ENCODE measurements at places on chromosomes 5 and 9. TPM values are rescaled to one million over a fixed set of nuclear protein-coding genes. Genes with fewer than 3 reads are reported as not detected.

DNA sequence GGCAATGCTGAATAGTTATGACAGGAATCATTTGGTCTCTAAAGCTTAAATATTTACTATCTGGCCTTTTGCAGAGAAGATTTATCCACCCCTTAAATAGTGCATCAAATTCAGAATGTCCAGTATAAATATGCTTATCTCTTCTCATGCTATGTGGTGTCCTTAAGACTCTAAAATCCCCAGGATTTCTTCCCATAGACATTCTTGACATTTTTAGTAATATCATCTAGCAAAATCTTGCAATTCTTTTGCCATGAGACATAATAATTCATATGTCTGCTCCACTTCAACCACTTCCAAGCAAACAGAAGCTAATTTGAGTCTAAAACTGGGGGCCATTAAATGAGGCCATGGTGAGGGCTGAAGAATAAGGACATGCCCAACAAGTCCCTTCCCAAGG, 1923.4 kb upstream of the CDH9 start:
- DNase-seq, result no peak

- no peak for DNase-seq
These were observed 130.2 kb upstream of the CCDC152 start for GRCh38 chr5:42626462-42626861.

- DNase-seq, result no peak
These were observed 592.6 kb downstream of the PDE4D start for GRCh38 chr5:59300930-59301329.

DNA sequence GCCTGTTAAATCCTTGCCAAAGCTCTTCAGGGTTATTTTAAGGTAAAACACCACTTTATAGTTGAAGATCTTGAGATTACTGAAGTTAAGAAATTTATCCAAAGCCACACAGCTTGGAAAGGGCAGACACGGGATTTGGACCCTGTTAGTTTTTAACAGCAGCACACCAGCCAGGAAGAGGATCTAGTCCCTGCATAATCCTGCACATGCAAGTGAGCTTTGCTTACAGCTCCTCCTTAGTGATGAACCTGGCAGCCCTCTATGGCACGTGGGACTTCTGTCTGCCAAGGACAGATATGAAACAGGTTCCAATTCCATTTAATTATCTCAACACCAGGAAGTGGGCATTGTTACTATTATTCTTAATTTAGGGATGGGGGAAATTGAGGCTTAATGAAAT, 108.7 kb downstream of the TRIM32 start:
- DNase-seq, result no peak

- DNase-seq, result peak; percentile 33
These were observed 99.2 kb upstream of the IQGAP2 start for GRCh38 chr5:76303921-76304320.

DNA sequence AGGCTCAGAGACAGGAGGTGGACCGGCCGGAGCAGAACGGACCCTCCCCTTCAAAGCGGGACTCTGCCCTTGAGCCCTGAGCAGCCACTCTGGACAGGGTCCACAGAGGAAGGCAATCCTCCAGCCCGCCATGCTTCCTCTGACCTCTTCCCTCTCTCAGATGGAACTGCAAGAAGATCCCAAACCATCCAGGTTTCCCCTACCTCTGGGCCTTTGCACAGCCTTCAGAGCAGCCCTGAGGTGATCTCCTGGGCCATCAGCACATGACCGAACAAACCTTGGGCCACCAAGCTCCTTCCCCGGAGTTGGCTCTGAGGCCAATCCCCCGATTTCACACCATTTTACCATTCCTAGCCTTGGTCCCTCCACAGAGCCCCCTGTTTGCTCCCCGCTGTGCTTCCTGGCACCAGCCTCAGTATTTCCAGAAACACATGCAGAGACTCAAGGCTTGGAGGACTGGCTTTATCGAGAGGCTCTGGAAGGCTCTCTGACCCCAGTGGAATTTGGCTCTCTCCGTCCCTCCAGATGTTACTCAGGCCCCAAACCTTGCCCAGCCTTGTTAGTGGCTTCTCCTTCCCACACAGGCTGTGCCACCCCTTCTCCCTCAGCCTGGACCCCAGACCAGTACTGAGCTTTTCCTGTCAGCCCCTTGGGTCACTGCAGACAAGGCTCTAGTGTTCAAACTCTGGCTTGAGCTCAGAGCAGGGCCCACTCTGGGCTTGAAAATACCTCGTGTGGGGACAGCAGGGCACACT, 48.6 kb upstream of the KCNMB1 start:
- no peak for DNase-seq

DNA sequence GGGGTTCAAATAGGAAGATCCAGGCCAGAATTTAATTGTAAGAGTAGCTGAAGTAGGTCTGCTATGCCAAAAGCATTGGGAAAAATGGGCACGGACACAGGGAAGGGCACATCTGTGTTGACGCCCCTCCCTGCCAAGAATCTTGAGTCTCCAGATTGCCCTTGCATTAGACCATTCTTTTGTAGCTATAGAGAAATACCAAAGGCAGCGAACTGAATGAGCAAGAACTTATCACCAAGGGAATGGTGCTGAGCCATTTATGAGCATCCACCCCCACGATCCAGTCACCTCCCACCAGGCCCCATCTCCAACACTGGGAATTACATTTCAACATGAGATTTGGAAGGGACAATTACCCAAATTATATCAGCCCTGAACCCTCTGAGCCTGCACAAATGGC, 18.0 kb upstream of the GDA start:
- DNase-seq, result no peak

DNA sequence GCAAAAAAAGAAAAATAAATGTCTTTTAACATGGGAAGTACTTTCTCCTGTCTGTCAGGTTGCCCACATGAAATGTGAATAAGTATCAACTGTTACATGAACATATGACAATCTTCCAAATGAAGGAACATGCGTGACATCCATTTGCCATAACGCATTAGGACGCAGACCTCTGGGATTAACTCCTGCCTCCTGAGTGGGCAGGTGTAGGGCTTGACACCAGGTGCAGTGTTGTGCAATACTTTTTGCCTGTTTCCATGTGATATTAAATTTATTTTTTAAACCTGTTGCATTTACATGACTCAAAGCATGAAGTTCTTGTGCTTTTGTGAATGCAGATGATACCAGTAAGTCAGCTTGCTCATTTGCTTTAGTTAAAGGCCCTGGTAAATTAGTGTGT, 8.7 kb upstream of the TMEM141 start:
- DNase-seq, result no peak

- DNase-seq, result no peak
These were observed 62.7 kb downstream of the PRELID2 start for GRCh38 chr5:145772466-145772865.

Gene ELL2
- total RNA-seq, result 97.6 TPM

DNA sequence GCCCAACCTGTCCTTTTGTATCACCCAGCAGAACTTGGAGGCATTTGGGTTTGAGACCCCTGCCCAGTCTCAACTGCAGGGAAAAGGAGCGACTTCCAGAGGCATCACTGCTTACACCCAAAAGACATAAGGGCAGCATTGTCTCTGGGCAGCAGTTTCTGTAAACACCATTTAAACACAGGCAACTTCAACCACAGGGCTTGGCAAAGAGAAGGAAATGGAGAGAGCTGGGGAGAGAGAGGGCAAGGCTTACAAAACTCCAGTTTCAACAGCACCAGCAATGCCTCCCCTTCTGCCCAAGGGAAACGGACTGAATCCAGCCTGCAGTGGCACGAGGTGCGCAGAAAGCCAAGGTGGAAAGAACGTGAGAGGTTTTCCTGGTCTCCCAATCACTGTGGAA, 147.6 kb downstream of the ROR2 start:
- no peak for DNase-seq

Gene FLT4
- total RNA-seq, result 0.86 TPM

DNA sequence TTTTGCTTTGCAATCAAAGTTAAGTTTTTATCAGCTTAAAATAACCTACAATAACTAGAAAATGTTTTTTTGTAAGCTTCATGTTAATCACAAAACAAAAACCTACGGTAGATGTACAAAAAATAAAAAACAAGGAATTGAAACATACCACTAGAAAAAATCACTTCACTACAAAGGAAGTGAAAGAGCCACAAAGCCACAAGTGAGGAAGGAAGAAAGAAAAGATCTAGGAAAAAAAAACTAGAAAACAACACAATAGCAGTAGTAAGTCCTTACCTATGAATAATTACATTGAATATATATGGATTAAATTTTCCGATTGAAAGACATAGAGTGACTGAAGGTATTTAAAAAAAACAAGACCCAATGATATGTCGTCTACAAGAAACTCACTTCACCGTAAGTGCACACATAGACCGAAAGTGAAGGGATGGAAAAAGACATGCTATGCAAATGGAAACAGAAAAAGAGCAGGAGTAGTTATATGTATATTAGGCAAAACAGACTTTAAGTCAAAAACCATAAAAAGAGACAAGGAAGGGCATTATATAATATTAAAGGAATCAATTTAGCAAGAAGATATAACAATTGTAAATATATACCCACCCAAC, 13.4 kb upstream of the ZDHHC21 start:
- no peak for DNase-seq

GRCh38 chr5:67268231-67269021, 71.8 kb upstream of the CD180 start:
- no peak for DNase-seq

Gene MZB1
- 38.8 TPM for total RNA-seq

DNA sequence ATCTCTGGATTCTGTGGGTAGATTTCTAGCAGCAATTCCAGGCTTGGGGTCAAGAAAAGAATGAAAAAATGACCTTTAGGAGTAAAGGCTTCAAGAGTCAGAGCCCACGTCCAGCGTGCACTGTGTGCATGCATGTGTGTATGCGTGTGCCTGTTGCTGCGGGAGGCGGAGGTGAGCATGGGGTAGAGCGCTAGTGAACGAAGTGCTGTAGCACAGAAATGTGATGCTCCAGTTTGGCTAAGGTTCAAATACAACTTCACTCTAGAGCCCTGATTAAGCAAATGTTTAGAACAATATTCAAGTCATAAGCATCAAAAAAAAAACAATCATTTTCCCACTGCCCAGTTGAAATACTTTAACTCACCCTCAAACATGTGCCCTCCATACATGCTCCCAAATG, 403.9 kb downstream of the ZNF608 start:
- DNase-seq, result no peak

GRCh38 chr5:116824751-116825438, 250.3 kb upstream of the SEMA6A start:
- no peak for DNase-seq

Gene CNOT8
- total RNA-seq, result 55.7 TPM

GRCh38 chr9:21854594-21854993, 52.2 kb downstream of the MTAP start:
- no peak for DNase-seq

DNA sequence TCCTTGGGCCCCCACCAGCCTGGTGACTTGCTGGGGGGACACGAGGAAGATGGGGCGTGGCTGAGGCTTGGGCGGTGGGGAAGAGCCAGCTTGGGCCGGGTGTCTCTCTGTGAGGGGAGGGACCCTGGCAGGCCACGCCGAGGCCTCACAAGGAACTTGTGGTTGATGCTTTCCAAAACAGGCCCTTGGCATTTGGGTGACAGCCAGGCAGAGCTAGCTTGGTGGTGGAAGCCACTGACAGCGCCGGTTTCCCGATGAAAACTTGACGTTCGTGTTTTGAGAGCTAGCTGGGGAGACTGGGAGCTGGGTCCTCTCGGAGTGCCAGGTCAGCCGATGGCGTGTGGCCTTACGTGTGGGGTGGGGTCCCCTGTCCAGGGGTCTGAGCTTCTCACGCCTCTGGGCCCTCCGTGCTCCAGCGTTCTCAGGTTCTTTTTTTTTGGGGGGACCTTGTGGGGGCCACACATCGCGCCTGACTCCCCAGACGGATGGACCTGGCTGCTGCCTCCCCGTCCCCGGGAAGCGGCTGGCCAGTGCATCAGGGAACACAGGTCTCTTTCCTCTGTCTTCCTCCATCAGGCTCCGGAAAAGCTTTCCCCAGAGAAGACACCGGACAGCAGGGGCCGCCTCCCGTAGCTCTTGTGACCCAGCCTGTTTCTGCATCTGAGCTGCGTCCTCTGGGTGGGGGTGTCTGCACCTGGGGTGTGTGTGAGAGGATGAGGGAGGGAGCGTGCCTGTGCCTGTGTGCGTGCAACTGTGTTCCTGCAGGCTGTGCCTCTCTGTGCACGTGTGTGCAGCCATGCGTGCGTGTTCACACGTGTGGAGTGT, 129.3 kb upstream of the LPCAT1 start:
- DNase-seq, result no peak

Measured in activated T-helper 1 cell treated with anti-CD3 and anti-CD28 coated beads, Interleukin-12 subunit alpha, Interleukin-12 subunit beta, Interleukin-2, Interleukin-4 antibody, amounts not matched to agents 30 ng/mL and 10 ng/mL and 1 ng/mL, durations not matched to agents 14 hours and 24 hours and 36 hours (primary cell).